ENCODE measurements at places on chromosomes 5 and 9.
A peak's percentile ranks its signal among the peaks of the same experiment; 100 is the strongest.

- no peak for DNase-seq
Measured at GRCh38 chr5:73729329-73729728, 103.3 kb downstream of the ARHGEF28 start.

DNA sequence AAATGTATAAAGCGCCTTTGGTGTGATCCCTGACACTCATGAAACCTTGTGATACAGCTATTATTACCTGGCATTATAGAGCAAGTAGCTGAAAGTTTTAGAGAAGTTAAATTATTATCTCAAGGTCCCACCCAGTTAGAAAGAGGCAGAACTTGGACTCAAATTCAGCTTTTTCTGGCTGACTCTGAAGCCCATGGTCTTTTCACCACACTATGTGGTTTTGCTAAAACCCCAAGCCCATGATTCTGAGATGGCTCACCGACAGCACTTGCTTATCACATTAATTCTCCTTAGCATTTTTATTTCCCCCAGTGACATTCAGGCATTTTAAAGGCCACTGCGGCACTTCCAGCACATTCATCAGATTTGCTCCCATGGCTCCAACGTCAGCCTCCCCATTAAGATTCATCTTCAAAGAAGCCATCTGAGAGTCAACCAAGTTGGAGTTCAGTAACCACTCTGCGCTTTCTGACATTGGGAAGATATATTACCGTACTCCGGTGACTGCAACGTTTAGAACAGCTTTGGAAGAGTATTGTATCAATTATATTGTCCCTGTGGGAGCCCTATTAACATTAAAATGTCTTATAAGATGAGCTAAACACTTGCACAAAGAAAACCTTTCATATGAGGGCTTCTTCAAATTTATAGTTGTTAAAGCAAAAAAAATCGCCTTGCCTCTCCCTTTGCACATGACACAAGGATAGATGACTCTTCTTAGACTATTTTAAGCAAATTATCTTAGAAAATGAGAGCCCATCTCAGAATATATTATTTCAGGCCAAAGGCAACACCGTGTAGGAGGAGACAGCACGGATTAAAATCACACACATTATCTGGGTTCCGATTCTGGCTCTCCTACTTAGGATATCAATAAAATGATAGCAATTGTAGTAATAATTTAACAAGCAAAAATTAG is 638.1 kb downstream of the ACTL7B start:
- peak; percentile 3 for DNase-seq

GRCh38 chr9:38417003-38417945 is 7.0 kb downstream of the IGFBPL1 start:
- DNase-seq, result peak; percentile 63

- no peak for DNase-seq
Measured at GRCh38 chr5:156913719-156914370, 49.2 kb downstream of the TIMD4 start.

DNA sequence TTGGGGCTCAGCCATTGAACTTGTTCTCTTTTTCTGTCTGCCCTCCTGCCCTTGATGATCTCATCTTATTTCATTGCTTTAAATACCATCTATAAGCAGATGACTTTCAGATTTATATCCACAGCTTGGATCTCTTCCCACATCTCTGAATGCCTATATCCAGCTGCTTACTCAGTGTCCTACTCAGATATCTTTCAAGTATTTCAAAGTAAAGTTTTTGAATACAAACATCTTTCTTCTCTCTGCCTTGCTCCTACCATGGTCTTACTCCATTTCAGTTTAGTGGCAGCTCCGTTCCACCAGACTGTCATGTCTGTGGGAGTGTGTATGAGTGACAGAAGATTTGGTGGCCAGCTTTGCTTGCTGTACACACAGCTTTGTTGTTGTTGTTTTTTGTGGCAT is 59.7 kb downstream of the ERBIN start:
- DNase-seq, result no peak

GRCh38 chr5:63959177-63959982 is 2.9 kb downstream of the HTR1A start:
- peak; percentile 67 for DNase-seq

DNA sequence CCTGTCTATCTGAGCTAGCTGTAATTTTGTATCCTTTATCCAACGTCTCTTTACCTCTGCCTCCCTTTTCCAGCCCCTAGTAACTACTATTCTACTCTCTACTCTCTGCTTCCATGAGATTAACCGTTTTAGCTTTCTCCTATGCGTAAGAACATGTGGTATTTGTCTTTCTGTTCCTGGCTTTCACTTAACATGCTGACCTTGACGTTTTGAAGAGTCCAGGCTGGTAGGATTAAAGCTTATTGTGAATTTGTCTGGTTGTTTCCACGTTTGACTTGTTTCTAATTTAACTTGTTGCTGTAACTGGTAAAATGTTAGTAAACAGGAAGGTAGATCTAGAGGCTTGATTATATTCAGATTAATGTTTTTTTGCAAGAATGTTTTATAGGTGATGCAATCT is 385.3 kb downstream of the PSAT1 start:
- no peak for DNase-seq

GRCh38 chr5:219460-219863 is 1.3 kb downstream of the SDHA start:
- DNase-seq, result no peak

DNA sequence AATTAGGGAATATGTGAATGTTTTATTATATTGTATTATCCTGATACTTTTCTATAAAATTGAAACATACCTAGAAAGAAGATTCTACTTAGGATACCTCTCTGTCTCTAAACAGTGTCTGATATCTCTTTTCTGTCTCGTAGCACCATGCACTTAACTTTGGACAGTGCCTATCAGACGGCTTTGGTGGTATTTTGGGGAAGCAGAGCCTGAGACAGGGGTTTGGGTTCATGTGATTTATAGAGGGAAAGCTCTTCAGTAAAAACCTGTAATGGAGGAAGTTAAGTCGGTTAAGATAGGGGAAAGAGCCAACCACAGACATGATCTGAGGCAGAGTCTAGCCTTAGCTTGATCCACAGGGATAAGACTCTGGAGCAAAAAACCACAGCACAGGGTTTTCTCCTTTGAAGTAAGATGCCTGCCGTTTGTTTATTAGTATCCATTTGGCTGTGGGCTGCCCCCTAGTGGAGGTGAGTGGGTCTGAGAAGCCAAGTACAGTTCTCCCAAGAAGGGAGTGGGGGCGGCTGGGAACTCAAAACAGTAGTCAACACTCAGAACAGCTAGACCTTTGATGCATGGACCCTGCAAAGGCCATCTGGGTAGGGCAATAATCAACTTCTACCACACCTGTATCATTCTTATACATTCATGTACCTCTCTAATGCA is 141.2 kb upstream of the ASTN2 start:
- DNase-seq, result no peak

GRCh38 chr5:132019857-132020555 is 8.5 kb upstream of the ACSL6 start:
- no peak for DNase-seq

DNA sequence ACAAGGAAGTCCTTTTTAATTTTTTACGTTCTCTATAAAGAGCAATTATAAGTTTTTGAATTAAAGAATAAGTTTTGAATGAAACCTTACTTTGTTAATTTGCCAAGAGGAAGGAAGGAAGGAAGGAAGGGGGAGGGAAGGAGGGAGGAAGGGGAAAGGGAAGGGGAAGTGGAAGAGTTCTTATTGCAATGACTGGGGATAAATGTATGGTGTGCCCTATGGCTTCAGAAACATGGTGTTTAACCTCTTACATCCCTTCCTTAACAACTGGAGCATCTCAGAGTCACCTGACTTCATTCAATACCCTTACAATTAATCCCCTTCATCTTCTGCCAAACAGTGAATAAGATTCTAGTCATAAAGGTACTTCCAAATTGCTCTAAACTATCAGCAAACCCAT is 16.0 kb downstream of the CEMIP2 start:
- DNase-seq, result no peak

DNA sequence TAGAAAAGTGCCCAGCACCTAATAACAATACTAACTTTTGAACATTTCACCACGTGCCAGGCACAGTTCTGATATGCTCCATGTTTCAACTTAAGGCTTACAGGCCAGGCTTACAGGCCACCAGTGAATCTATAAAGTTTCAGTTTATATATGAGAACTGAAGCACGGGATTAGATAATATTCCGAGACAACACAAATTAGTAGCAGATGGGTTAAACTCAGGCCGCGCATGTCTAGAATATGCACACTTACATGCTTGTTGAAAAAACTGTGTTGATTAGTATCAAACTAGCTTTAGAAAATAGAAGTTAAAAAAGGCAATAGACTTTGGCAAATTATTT is 587.9 kb downstream of the MTRR start:
- no peak for DNase-seq

DNA sequence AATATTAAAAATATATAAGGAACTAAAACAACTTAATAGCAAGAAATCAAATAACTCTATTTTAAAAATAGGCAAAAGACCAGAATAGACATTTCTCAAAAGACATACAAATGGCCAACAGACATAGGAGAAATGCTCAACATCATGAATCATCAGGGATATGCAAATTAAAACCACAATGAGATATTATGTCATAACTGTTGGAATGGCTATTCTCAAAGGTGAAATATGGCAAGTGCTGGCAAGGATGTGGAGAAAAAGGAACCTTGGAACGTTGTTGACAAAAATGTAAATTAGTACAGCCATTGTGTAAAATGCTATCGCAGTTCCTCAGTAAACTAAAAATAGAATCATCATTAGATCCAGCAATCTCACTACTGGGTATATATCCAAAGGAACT is 468.5 kb downstream of the NFIB start:
- DNase-seq, result no peak

- no peak for DNase-seq
Measured at GRCh38 chr9:99851500-99851822, 29.8 kb downstream of the NR4A3 start.

DNA sequence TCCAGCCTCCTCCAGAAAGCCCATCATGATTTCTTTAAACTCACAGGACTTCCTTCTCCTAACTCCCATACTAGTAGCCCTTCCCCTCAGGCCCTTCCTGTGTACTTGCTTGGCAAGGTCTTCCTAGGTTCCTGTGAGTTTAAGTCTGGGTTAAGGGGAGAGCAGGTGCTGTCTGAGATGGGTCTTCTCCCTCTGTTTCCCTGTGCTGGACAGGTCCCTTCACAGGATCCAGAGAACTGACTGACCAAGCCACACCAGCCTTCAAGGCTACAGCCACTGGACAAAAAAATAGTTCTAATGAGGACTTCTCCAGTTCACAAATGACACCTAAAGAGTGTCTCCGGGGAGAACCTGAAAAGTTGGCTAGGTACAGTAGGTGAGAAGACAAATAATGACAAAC is 29.5 kb upstream of the MYORG start:
- no peak for DNase-seq

- DNase-seq, result no peak
Measured at GRCh38 chr9:68742333-68742730, 37.3 kb downstream of the PIP5K1B start.

- DNase-seq, result no peak
Measured at GRCh38 chr5:131563434-131564228, 71.4 kb downstream of the RAPGEF6 start.

DNA sequence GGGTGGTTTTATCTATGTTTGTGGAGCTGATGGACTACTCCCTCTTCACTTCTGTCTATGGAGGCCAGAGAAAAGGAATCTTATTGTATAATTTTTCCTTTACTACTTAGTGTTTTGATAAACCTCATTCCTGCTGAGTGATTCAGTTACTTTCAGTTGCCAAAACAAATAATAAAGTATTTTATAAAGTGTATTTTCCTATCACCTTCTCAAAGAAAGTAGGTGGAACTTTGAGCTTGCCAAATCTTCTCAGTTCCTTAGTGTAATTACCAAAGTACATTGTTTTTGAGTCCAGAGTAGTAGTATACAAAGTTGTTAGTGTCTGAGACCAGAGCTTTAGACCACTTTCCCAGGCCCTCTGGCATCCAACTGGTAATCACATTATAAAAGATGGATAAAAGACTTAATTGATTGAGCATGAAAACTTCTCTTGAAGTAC is 13.5 kb downstream of the RABGAP1 start:
- no peak for DNase-seq

DNA sequence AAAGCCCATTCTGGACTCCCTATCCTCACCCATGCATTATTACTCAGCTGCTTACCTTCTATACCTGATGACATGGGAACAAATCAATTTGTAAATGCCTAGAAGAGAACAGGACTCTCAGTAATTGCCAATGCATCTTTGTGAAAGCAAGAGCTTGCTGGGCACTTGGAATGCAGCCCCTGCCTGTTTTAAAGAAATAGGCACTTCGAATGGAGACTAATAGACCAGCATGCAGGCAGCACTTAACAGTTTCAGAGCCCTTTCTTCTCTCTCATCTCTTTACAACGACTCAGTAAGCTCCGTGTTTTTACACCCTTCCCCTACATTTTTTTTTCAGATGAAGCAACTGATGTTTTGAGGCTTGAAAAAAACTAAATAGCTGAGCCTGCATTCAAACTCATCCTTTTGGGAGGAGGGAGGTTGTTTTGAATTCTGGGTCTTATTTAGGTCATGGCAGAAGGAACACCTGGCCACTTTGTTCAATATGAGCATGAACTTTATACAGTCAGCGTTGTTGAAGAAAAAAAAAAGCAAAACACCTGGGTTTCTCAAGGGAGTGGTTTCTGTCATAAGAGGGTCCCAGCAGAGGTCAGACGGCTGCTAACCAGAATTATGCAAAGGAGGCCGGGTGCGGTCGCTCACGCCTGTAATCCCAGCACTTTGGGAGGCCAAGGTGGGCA is 34.6 kb upstream of the WHRN start:
- DNase-seq, result no peak

DNA sequence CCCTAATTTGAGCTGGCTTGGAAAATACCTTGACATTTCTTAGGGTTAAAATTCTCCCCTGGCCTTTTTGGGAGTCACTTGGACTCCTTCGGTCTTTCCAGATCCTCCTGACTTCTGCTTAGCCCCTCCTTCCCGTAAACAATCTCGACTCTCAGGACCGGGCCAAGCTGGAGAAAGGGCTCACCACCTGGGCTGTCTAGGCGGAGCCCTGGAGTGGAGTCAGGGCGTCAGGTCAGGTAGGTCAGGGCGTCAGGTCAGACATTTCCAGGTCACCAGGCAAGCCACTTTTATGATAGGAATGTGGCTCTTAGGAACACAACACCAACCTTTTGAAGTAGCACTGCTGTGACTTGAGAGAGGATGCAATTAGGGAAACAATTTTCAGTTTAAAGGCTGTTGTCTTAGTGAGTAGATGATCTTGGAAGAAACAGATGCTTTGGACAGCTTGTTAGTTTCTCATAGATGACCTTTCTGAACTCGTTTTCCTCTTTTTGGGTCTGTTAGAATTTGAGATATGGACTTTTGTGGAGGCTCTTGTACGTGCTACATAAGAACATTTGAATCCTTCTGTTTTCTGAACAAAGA is 12.8 kb downstream of the OSTF1 start:
- DNase-seq, result peak; percentile 24

- no peak for DNase-seq
Measured at GRCh38 chr5:107853696-107854095, 183.0 kb upstream of the EFNA5 start.

- DNase-seq, result no peak
Measured at GRCh38 chr5:1363581-1363980, 18.7 kb upstream of the CLPTM1L start.

DNA sequence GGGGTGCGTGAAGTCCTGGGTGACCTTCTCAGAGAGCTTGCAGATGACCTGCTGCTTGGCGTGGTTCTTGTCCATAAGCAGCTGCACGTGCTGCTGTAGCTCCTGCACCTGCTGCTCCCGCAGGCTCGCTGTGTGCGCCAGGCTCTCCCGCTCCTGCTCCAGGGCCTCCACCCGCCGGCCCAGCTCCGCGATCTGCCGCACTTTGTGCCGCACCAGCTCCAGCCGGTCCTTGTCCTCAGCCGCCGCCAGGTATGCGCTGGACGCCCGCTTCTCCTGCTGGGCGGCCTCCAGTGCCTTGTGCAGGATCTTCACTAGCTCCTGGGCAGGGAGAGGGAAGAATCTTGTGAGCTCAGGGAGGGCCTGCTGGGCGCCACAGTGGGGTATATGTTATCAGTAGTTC is 28.5 kb upstream of the CORO2A start:
- no peak for DNase-seq

GRCh38 chr5:34686762-34687268 is 30.7 kb downstream of the RAI14 start:
- DNase-seq, result no peak

Data from nephron progenitor cell (in vitro differentiated cells).